ENCODE measurements at places on chromosomes 1 and 21. TPM values are rescaled to one million over a fixed set of nuclear protein-coding genes. Genes with fewer than 3 reads are reported as not detected.

Gene SERPINC1
- 0.12 TPM for total RNA-seq

Gene C1orf185
- not detected for total RNA-seq

Gene HSD3B1
- not detected for total RNA-seq

Gene ADAM30
- total RNA-seq: not detected

Gene ERICH3
- not detected for total RNA-seq

Gene LCE2A
- not detected for total RNA-seq

Gene GFI1
- total RNA-seq: 0.13 TPM

Gene SPRR2E
- not detected for total RNA-seq

Gene PPM1J
- total RNA-seq: 0.53 TPM

Gene LRRC39
- total RNA-seq: 0.40 TPM

Gene TDRD5
- total RNA-seq: not detected

Gene WLS
- total RNA-seq: 276 TPM

Gene TCHH
- total RNA-seq: not detected

Gene IL19
- not detected for total RNA-seq

Gene SAMD13
- 1.1 TPM for total RNA-seq

Gene CCDC17
- 0.53 TPM for total RNA-seq

Gene UCK2
- 53.5 TPM for total RNA-seq

Gene ACTN2
- total RNA-seq: 2.8 TPM

Gene LY9
- total RNA-seq: not detected

Gene SH3BGR
- 5.7 TPM for total RNA-seq

Gene GPR52
- 0.92 TPM for total RNA-seq

Gene LAMB3
- total RNA-seq: 49.8 TPM

Gene CFHR5
- total RNA-seq: not detected

Gene KCNJ15
- 0.12 TPM for total RNA-seq

Gene LAMTOR5
- total RNA-seq: 67.9 TPM

Gene TGFB2
- 5.7 TPM for total RNA-seq

Gene MNDA
- total RNA-seq: not detected

Gene DCDC2B
- total RNA-seq: not detected

Gene AKT3
- total RNA-seq: 43.2 TPM

Measured in aortic smooth muscle cell (primary cell).